ENCODE measurements at places on chromosomes 5 and 9.

DNA sequence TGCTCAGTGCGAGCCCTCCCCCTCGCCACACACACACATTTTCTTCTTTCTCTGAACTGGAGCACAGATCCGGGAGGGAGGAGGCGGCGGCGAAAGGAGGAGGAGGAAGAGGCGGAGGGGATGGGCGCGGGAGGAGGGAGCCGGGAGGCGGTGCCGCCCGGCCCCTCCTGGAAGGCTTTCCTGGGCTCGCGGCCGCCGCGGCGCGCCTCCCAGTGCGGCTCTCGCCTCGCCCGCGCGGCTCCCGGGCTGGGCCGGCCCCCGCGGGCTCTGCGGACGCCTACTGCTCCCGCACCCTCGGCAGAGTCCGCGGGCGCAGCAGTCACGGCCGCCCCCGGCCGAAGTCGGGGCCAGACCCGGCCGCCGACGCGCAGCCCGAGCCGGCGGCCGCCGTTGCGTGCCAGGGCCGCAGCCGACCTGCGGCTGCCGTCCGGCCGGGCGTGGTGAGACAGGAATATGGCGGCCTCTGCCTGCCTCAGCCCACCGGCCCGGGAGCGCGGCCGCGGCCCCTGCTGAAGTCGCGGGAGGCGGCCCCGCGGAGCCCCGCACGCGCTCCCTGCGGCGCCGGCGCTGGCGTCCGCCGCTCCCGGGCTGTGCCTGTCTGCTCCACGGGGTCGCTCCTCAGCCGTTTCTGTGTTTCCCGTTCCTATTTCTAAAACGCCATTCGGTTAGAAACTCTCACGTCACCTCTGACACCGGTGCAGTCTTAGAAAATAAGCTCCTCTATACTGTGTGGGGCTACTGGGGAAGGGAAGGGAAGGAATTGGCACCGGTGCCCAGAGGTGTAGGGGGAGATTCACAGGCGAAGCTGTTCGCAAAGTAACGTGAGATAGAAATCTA is 500 bp upstream of the GNAQ start:
- no peak for DNase-seq

DNA sequence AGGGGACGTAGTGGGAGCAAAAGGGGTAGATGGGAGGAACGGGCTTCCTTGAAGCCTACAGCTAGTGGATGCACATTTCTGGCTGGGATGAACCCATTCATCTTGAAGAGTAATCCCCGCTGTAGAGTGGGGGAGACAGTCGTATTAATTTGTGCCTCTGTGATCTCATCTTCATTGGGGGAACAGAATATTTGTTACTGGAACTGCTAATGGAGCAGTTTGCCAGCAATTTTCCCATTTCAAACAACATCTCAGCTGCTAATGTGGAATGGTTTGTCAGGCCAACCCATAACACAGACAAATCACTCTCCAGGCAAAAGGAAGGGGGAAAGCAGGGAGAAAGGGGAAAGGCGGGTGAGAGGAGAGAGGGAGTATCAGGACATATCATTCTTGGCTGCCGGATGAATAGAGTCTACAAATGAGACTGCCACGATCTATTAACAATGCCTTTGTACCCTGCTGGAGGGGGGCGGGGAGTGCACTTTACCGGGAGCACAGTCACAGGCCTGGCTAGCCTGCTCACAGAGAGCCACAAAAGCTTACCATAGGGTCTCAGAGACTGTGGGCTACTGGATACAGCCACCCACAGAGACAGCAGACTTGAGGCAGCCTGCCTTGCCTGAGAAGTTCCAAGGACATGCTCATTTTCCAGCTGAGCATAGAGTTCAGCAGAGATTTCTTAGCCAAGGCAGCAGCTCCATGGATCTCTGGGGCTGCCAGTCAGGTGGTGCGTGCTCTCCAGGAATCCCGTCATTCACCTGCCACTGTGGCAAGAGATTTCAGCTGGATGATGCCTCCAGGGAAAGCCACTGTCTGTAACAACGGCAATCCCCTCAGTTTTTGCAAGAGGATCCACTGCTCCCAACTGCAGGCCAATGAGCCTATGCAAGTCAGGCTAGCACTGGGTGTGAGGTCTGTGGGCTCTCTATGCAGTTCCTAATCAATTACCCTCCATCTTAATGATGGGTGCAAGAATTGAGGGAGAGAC is 217.7 kb upstream of the PANK3 start:
- DNase-seq: no peak

DNA sequence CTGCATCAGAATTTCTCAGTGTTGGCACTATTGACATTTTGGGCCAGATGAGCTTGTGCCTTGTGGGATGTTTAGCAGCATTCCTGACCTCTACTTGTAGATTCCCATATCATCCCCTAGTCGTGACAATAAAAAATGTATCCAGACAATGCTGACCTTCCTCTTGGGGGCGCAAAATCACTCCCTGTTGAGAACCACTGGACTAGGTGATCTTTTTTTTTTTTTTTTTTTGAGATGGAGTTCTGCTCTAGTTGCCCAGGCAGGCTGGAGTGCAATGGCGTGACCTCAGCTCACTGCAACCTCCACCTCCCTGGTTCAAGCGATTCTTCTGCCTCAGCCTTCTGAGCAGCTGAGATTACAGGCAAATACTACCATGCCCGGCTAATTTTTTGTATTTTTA is 22.6 kb downstream of the STXBP1 start:
- DNase-seq: no peak

DNA sequence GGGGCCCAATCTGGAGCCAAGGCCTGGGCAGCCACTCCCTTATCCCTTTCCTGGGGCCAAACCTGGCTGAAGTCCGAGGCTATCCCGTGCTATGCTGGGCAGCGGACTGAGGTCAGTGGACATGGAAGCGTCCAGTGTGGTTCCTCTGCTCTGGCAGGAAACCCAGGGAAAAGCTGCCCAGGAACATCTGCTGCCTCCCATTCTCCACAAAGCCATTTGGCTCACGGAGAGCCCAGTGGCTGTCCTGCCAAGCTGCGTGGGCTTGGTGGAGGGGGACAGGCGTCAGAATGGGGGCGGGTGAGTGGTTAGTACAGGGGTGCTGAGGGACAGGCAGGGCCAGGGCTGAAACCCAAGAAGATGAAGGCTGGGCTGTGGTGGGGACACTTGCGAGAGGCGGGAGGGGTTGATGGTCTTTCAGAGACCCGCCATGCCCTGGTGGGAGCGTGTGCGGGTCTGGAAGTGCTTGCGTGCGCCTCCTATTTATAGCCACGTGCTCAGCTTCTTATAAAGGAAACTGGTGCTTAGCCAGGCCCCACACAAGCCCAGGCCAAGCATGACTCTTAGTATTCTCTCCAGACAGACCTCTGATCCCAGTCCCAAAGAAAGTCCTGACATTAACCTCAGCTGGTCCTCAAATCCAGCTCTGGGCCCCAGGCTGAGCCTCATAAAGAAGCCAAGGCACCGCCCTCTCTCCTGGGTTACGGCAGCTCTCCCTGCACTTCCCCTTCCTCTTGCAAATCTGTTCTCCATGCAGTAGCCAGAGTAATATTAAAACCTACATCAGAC is 9.4 kb upstream of the SLC6A7 start:
- no peak for DNase-seq

- DNase-seq: no peak
Measured at GRCh38 chr9:9921805-9922204, 691.0 kb downstream of the PTPRD start.

DNA sequence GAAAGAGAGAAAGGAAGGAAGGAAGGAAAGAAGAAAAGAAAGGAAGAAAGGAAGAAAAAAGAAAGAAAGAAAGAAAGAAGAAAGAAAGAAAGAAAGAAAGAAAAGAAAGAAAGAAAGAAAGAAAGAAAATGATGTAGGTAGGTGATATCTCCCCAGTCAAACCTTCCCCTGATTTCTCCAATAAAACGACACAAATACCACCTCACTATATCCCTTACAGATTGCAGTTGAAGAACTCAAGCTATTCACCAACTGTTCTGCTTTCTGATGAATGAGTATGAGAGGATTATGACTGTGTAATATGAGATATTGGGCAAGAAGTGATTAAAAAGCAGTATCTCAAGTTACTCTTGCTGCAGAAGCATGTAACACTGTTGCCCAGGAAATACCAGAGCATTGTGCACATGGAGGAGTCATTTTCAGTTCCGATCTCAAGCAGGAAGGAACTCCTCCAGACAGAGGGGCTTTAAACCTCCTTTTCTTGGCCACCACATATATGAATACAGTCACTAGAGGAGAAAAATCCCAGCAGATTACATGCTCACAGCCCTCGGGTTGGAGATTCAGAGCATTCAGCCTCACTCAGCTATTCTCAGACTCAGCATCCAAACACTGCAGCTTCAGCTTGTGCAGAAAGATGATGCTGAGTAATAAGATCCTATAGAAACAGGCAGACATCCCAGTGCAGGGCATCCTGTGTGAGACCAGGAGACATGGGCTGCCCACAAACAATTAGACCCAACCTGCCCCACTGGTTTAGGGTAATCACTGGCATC is 61.4 kb downstream of the UGCG start:
- peak; percentile 92 for DNase-seq

DNA sequence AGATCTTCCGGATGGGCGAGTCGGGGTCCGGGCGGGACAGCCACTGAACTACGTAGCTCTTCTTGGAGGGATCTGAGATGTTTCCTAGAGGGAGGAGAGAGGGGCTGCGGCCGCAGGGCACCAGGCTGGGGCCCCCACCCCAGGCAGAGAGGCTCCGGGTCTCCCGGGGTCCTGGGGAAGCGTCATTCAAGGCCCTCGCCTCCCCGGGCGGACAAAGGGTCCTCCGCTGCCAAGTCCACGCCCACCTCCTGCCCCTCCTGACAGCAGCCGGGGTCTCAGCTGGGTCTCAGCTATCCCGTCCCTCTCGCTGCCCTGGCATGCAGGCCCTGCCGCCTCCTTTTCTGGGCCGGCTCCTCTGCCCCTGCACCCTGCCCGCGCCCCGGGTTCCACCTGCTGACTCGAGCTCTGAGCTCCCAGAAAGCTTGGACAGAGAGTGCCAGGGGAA is 61.5 kb downstream of the ZNF354C start:
- DNase-seq: no peak

DNA sequence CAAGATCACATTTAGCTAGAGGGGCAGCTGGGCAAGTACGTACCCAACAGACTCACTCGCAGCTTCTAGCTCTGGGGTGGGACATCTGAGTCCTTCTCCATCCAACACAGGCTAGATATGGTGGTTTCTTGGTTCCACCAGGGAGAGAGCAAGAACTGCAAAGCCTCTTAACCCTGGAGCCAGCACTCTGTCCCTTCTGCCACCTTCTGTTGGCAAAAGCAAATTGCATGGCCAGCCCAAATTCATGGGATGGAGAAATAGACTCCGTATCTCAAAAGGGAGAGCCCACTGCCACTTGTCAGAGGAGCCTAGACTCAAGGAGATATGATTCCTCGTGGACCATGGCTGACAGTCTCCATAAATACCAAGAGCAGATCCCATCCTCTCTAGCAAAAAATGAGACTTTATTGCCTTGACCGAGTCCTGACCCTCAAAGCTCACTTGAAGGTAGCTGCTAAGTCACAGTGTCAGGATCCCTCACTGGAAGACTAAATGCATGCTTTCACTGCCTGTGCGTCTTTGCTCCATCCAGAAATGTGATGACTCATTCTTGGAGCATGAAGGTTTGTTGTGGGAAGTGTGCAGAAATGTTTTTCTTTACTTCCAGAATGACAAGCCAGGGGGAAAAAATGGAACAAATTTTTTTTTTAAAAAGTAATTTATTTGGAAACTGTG is 28.8 kb upstream of the ROR2 start:
- no peak for DNase-seq

DNA sequence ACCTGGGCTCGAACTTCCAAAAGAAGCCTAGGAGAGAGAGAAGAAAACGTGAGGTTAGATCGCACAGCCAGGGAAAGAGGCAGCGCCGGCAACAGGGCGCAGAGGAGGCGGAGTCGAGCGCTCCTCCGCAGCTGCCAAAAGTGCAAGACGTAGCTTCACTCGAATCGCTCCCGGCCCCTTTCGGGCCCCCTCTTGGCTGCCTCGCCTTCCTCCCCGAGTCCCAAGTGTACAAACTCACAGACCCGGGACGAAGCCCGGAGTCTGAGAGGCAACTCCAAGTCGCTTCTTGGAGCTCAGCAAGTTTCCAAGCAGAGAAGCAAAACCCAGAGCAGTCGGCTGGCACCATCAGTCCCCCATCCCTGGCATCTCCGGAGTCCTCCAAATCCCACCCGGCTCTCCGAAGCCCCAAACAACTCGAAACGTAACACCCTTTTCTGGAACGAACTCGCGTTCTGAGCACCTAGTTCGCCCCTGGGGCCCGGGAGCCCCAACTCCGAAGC is 1.2 kb downstream of the MIER3 start:
- DNase-seq: no peak

DNA sequence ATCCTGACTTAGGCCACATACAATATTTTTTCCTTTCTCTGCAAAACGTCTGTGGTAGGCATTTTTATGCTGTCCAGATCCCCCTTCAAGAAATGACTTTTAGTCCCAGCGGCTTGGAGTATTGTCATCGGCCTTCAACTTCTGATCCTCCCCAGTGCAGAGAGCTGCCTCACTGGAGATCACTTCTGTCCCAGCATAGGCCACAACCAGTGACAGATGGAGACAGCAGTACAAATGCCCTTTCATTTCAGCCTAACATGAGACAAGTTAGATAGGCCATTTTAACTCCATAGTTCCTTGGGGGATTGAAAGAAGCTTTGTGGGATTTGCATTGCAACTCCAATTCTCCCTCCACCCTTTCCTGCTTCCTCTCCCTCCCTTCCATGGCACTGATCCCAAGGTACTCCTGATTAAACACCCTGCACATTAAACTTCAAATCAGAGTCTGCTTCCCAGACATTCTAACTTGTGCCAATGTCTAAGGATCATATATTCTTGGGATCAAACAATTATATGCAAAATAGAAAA is 3.2 kb upstream of the MAMDC2 start:
- DNase-seq: no peak

GRCh38 chr5:113489299-113489698 is 1.0 kb upstream of the MCC start:
- DNase-seq: no peak

DNA sequence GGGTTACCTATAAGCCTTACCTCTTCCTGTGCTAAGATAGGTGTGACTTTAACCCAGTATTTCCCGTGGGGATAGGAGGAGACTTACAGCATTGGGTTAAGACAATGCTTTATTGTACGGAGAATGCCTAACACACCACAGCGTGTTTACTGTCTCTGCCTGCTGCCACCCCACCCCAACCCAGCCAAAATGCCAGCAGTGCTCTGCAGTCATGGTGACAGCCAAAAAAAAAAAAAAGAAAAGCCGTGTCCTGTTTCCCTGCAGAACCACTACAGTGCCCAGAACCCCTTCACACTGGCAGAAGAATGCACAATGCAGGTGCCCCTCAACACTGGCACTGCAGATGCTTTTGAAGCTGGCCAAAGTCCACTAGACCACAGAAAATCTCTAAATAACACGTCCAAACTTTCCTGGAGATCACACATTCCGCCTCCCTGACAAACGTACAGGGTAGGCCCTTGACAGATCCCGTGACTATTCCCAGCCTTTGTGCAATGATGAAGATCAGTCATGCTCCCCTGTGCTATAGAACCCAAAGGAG is 102.2 kb downstream of the SERINC5 start:
- DNase-seq: no peak

DNA sequence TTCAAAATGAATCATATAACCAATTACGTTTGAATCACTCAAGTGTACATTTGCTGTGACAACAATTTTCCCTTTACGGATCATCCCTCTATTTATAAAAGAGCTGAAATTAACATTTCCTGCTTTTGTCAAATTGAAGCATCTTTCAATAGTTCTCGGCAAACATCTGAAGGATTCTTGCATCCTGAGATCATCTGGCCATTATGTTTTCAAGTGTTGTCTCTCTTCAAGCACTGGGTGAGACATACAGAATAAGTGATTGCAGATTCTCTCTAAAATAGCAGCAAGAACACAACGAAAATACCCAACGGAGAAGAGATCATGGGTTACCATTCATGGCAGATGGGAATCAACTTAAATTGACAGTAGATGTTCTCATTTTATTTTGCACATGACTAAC is 283.4 kb upstream of the GRAMD2B start:
- DNase-seq: no peak

GRCh38 chr9:124079176-124079925 is 67.8 kb downstream of the LHX2 start:
- DNase-seq: no peak
